GM12878 (cell line): ENCODE measurements at places on chromosomes 4 and X.

GRCh38 chr4:22090661-22091351 is 142.2 kb upstream of the KCNIP4 start:
- DNase-seq: no peak

GRCh38 chrX:105515561-105515960 is 295.1 kb upstream of the TEX13A start:
- no peak for DNase-seq

DNA sequence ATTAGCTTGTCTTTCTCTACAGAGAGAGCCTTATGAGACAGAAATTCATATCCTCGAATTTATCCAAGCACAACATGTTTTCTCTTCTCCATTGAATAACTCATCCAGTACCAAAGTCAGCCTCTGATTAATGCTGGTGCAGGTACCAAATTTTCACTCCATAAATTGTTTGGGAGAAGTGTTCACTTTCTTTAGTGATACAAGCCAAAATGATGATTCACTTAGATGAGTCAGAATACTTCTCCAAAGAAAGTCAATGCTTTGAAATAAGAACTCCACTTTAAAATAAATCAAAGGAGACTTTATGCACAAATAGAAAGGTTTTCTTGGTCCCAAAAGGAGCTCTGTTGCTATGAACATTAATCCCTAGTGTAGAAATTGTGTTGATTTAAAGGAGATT is 60.2 kb downstream of the MAOB start:
- DNase-seq: no peak

DNA sequence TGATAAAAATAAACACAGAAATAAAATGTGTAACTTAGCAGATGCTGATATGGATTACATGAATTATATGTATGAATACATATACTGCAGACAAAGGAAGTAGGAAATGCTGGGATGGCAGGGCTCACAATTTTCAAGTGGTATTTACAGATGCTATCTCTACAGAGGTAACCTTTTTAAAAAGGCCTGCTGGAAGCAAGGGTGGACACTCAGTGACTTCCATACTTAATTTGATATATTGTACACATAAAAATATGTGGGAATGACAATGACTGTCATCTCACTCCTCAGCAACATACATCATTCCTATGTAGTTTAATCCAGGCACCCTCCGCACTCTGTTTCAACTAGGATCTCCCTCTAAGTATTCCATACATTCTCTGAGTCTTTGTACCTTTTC is 452.9 kb downstream of the DTHD1 start:
- DNase-seq: no peak

DNA sequence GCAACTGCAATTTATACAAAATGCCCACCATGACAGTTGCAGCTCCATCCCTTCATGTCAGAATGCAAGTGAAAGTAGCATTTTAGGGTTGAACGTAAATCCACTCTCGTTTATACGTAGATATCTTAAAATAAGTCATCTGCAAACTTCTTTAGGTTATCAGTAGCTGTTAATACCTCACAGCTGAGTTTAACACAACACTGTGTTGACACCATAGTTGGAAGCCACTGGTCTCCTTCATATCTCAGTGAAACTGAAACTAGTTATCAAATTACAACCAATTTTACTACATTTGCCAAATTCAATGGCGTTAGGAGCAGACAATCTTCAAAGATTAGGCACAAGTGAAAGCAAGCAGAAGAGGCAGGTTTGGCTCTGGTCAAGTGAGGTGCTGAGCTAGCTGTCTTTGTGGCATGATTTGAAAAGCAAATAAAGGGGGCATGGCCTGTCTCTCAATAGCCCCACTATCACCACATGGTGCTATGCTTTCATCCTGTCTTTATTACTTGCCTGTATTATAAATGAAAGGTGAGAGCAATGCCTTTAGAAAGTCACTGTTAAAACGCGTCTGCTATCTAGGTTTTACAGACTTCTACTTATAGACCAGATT is 12.3 kb downstream of the PPP3CA start:
- no peak for DNase-seq

GRCh38 chr4:26992657-26993361 is 132.2 kb downstream of the STIM2 start:
- DNase-seq: peak; percentile 72

DNA sequence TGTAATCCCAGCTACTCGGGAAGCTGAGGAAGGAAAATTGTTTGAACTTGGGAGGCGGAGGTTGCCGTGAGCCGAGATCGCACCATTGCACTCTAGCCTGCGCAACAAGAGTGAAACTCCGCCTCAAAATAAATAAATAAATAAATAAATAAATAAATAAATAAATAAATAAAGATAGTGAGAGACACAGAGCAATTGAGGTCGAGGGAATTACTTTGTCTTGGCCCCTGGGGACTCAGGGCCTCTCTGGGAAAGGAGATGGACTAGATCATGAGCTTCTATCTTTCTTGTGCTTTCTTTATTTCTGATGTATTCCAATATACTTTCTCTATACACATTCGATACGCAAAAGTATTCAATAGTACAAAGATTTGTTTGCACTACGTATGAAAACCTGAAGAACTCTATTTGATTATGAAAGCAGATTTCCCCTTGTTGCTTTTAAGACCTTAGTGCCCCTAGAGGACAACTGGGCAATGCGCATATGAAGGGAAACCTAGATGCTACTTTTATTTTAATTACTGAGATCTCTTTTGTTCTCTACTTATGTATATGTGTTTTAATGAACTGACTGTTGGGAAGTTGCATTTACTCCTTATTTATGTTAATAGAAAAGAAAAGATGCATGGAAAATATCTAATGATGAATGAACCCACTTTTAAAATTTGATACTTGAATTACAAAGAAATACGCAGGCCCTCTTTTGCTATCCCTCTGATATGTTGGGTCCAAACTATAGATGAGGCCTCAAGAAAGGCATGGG is 12.8 kb upstream of the ELOVL6 start:
- no peak for DNase-seq

DNA sequence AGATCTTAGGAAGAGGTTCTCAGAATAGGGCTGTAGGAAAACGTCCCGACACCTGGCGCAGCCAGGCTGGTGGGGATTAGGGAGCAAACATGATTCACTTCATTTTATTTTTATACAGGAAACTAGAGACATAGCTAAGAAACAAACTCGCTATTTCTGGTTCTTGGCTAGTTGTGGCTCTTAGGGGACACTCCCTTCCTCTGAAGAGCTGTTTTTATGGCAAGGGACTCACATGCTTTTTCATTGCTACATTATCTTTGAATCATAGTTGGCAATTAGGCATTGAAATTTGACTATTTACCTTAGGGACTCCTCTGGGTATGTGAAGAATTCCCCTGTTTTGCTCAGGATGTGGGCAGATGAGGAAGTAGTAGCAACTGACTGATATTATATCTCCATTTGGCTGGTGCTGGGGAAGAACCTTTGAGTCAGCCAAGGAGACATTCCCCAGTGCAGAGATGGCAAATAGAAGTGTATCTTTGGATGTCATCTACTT is 174.5 kb downstream of the SMIM20 start:
- peak; percentile 80 for DNase-seq

- no peak for DNase-seq
Measured at GRCh38 chr4:105998171-105999063, 103.1 kb downstream of the NPNT start.

DNA sequence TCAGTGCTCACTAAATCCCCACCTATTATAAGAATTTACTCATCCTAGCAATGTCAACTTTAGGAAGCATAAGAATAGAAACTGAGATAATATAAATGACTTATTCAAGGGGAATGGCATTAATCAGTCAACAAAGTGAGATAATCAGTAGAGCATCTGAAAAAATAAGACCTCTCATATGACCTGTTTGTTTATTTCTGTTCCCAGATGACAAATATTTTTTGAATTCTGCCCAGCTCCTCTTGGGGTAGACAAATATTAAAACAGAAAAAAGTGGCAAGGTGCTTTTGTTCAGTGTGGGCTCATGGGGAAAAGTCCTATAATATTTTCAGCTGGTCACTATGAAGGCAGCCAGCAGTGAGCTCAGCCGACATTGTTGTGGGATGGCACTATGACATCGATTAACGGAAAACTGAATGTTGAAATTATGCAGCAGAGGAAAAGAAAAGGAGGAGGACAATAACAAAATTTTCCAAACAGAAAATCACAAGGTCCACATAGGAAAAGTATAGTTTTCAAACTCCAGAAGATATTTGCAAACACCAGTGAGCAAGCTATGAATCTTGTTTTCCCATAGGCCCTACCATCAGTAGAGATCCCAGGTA is 109.6 kb downstream of the ANXA3 start:
- no peak for DNase-seq

GRCh38 chr4:1571165-1572009 is 112.7 kb downstream of the FAM53A start:
- DNase-seq: no peak

- DNase-seq: no peak
Measured at GRCh38 chr4:35516102-35516501, 728.2 kb downstream of the ARAP2 start.

DNA sequence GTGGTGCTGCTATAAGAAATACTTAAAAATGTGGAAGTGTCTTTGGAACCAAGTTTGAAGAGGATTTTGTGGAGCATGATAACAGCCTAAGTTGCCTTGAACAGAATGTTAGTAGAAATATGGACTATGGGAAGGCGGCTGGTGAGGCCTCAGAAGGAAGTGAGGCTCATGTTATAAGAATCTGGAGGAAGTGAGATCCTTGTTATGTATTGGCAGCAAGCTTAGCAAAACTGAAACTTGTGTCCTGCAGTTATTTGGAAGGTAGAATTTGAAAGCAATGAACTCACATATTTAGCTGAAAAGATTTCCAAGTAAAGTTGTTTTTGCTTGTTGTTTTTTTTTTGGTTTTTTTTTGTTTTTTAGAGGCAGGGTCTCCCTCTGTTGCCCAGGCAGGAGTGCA is 13.6 kb upstream of the MED14 start:
- DNase-seq: no peak

DNA sequence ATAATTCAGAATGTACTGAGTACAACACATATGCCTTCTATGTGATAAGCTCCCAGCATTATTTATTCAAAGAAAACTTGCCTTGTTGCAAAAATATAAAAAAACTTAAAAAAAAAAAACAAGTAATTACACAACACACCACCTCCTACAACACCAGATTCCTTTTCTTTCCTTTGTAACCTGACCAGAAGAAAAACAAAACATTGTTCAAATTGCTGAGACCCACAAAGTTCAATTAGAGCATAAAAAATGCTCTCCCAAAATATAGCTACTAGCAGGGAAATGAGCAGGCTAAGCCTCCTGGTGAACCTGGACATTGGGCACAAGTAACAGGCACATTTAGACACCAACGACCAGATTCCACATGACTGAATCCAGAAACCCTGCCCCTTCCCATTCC is 38.3 kb downstream of the MECP2 start:
- no peak for DNase-seq

GRCh38 chr4:53775381-53775780 is 184.1 kb upstream of the LNX1 start:
- no peak for DNase-seq

DNA sequence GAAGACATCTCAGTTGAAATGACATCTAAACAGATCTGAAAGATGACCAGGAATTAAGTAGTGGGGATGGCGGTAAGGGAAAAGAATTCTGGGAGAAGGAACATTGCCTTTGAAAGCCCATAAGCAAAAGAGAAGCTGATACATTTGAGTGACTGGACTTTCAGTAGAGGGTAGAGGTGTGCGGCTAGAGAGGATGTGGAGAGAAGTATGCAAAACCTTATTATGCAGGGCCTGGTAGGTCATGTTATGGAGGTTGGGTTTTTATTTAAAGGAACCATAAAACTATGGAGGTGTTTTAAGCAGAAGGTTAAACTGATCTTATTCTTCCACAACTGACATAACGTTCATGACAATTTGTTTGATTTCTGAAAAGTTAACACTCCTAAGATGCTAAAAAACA is 36.3 kb downstream of the RPS6KA3 start:
- DNase-seq: no peak

- no peak for DNase-seq
Measured at GRCh38 chr4:145058256-145058655, 39.7 kb downstream of the ANAPC10 start.
